ENCODE measurements at places on chromosomes 4 and X. TPM values are rescaled to one million over a fixed set of nuclear protein-coding genes. Genes with fewer than 3 reads are reported as not detected.

The KLHL4 gene
- 126 TPM for total RNA-seq

The ACOX3 gene
- total RNA-seq, result 21.0 TPM

The S100G gene
- total RNA-seq, result not detected

The VCX gene
- not detected for total RNA-seq

The DGKK gene
- total RNA-seq, result not detected

The CWH43 gene
- total RNA-seq, result not detected

The GLRA2 gene
- total RNA-seq, result not detected

The P2RY4 gene
- 0.09 TPM for total RNA-seq

The FAM9C gene
- not detected for total RNA-seq

The PAGE2B gene
- total RNA-seq, result not detected

The CENPVL2 gene
- total RNA-seq, result not detected

The ZNF718 gene
- 3.1 TPM for total RNA-seq

The MEPE gene
- not detected for total RNA-seq

The NXF2B gene
- total RNA-seq, result not detected

The ADGRA3 gene
- 16.7 TPM for total RNA-seq

The MAGEA10 gene
- total RNA-seq, result not detected

The WWC2 gene
- 24.5 TPM for total RNA-seq

The PNMA3 gene
- total RNA-seq, result not detected

The GPRASP2 gene
- total RNA-seq, result 12.4 TPM

The IBSP gene
- not detected for total RNA-seq

The F9 gene
- total RNA-seq, result not detected

The NDNF gene
- 3.4 TPM for total RNA-seq

The PABPC1L2B gene
- not detected for total RNA-seq

The ARR3 gene
- total RNA-seq, result not detected

The SCD5 gene
- total RNA-seq, result 23.3 TPM

The PNMA5 gene
- not detected for total RNA-seq

The UNC5C gene
- total RNA-seq, result not detected

The PITX2 gene
- total RNA-seq, result 0.09 TPM

The CCDC120 gene
- 0.54 TPM for total RNA-seq

The RNF150 gene
- total RNA-seq, result 0.17 TPM

The ARHGAP6 gene
- total RNA-seq, result 1.5 TPM

The TREX2 gene
- 4.7 TPM for total RNA-seq

The ADH1C gene
- not detected for total RNA-seq

The C4orf51 gene
- not detected for total RNA-seq

The KDR gene
- 425 TPM for total RNA-seq

The CT47B1 gene
- not detected for total RNA-seq

The NPY5R gene
- total RNA-seq, result not detected

The ALB gene
- not detected for total RNA-seq

The MSN gene
- total RNA-seq, result 230 TPM

The MAGEC2 gene
- total RNA-seq, result not detected

The NSG1 gene
- under 0.01 TPM for total RNA-seq

The SORCS2 gene
- total RNA-seq, result not detected

The RNF175 gene
- 0.33 TPM for total RNA-seq
